ENCODE measurements at places on chromosomes 11 and 22. TPM values are rescaled to one million over a fixed set of nuclear protein-coding genes. Genes with fewer than 3 reads are reported as not detected.

GRCh38 chr11:88051396-88051795 is 123.8 kb downstream of the RAB38 start:
- no peak for DNase-seq

- DNase-seq, result no peak
These were observed 21.4 kb downstream of the PATL1 start for GRCh38 chr11:59647245-59647980.

PAMR1 gene
- total RNA-seq, result 1.8 TPM

RASSF10 gene
- 12.2 TPM for total RNA-seq

MLC1 gene
- 0.86 TPM for total RNA-seq

ARFGAP3 gene
- total RNA-seq, result 42.0 TPM
